ENCODE measurements at places on chromosomes 2 and 18.

DNA sequence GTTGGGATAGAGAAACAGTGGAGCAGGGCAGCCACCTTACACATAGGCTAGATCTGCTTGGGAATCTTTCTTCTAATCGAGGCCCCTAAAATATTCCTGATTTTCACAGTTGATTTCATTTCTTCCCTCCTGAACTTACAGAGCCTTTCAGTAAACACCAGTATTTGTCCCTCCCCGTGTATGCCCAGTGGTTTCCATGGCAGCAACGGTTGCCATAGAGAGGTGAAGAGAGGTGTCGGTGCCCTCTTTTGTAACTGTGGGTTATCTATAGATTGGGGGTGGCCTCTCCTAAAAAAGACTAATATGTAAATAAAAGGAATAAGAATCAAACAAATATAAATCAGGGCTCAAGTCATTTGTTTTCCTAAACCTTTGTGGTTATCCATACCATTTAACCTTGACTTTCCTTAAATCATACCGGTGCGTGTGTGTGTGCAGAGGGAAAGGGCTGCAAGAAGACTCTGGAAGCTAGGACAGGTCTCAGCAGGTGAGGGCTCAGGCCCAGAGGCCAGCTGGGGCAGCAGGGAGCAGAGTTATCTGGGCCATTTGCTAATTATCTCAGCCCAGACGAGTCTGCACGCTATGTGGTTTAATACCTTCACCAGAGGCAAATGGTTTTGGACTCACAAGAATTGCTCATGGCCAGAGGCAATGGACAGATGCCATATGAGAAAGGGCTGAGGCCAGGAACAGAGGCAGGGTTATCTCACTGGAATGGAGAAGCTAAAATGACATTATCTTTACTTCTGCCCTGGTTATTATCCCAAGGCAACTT is 35.5 kb downstream of the LIPG start:
- no peak for DNase-seq

DNA sequence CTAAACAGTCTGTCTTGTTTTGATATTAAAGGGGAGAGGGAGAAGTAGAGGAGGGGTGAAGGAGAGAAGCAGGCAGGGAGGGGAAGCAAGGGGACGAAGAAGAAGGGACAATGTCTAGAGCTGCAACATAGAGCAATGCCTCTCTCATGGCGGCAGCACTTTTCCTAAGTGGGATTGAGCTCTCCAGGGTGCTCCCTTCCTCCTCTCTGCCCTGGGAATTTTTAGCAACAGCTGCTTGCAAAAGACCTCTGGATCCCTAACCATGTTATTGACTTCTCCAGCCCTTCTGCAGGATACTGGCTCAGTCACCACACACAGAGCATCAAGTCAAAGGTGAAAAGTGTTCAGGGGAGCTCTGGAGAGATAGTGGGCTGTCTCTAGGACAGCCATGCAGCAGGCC is 734.9 kb downstream of the EPHA4 start:
- DNase-seq = no peak

- no peak for DNase-seq
Measured at GRCh38 chr2:12167525-12168317, 421.3 kb downstream of the LPIN1 start.

- DNase-seq = no peak
Measured at GRCh38 chr2:40093021-40093675, 314.1 kb upstream of the THUMPD2 start.
